ENCODE measurements at places on chromosomes 5 and 9.
A peak's percentile ranks its signal among the peaks of the same experiment; 100 is the strongest.

GRCh38 chr5:167861129-167861927 is 430.1 kb upstream of the WWC1 start:
- no peak for DNase-seq

DNA sequence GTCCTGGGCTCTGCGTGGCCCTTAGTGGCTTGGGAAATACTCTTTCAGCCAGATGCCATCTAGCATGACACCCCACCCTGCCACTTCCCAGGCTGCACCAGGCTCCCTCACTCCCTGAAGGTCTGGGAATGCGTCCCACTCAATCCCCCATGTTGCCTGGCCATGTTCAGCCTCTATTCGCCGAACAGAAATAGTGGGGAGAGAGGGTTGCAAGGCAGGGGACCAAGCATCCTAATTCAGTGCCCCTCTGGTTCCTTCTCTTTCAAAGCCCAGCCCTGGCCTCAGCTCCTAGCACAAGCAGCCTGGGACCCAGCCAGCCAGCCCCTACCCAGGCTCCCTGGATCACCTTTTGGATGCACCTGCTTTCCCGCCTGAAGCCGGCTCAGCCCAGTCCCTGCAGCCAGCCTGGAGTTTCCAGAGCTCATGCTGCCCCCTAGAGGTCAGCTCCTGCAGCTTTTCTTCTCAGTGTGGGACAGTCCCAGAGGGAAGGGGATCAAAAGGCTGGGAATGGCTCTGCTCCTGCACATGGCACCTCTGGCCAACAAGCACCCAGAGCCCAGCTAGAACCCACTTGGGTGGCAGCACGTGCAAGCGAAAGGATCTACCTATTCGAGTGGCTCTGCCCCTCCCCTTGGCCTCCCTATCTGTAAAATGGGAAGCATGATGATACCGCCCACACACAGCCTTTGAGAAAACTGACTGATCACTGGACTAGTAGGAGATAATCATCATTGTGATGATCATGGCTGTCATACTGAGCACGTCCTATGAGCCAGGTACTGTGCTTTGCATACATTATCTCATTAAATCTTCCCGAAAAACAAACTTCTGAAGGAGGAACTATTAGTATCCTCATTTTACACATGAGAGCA is 48.7 kb upstream of the C5orf58 start:
- DNase-seq, result peak; percentile 59

DNA sequence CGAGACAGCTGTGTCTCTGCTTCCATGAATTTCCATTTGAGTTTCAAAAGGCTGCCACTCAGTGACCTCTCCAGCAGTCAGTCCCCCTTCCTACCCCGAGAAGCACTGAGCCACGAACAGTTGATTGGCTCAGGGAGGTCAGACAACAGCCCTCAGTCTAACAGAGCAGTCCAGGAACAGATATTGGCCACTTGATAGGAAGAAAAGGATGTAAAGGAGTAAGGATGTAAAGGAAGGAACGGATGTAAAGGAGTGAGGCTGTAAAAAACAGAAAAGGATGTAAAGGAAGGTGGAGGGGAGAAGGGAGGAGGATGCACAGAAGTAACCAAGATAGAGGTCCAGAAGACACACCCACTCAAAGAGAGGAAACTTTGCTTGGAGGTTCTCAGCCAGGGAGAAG is 3.2 kb upstream of the NR4A3 start:
- DNase-seq, result no peak

- no peak for DNase-seq
Observed at GRCh38 chr5:126004636-126005035, 418.6 kb upstream of the GRAMD2B start.

DNA sequence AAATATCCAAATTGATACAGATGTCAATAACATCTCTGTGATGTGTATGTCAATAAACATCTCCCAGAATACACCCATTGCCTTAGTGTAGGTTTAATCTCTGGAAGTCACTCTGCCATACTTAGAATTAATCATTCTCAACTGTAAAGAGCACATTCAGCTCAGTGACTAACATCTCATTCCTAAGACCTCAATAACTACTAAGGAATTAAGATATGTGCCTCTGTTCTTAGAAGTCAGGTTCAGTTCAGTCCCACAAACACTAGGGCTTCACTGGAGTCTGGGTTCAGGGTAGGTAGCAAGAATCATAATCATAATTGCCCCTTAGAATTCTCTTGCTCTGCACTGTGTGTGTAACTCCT is 31.7 kb downstream of the UGCG start:
- no peak for DNase-seq

- no peak for DNase-seq
Observed at GRCh38 chr5:144156767-144157171, 13.7 kb downstream of the YIPF5 start.

DNA sequence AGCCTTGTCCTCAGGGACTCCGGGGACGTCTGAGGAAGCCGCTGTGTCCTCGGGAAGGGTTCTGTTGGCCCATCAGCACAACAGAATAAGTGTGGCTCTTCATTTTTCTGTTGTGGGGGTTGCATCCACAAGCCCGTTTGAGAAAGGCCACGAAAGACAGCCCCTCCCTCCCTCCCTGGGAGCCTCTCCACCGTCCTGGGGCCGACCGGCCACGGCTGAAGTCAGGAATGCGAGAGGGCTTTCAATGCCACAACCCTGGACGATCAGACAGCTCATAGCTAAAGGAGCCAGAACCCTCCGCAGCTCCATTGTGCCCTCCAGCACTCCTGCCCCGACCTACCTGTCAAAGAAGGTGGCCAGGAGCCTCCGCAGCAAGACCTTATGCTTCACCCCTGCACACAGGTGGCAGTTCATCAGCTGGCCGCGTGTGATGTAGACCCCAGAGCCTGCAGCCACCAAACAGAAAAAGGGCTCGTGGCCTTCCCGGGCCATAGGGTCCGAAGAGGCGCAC is 52.4 kb upstream of the UBAC1 start:
- no peak for DNase-seq

DNA sequence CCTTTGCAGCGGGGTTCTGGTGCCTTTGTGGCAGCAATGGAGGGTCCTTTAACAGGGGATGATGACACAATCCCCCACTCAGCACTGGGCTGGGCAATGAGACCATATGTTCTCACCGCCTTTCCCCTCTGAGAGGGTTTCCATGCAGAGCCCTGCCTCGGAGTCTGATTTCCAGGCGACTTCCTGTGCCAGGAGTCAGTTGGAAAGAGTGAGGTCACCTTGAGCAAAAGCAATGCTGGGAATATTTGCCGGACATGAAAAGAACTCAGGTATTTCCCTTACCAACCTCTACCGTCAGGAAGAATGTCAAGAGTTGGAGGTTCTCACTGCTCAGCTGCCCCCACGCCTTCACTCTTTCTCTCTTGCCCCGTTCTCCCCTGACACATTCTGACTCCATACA is 284.2 kb upstream of the IRX1 start:
- DNase-seq, result peak; percentile 97

- DNase-seq, result no peak
Observed at GRCh38 chr5:31413030-31413812, 118.7 kb downstream of the DROSHA start.

GRCh38 chr5:35393901-35394300 is 163.6 kb upstream of the PRLR start:
- no peak for DNase-seq

- DNase-seq, result peak; percentile 27
Observed at GRCh38 chr9:92970467-92970923, 23.2 kb downstream of the FGD3 start.

GRCh38 chr5:58077966-58078365 is 381.9 kb downstream of the PLK2 start:
- no peak for DNase-seq

DNA sequence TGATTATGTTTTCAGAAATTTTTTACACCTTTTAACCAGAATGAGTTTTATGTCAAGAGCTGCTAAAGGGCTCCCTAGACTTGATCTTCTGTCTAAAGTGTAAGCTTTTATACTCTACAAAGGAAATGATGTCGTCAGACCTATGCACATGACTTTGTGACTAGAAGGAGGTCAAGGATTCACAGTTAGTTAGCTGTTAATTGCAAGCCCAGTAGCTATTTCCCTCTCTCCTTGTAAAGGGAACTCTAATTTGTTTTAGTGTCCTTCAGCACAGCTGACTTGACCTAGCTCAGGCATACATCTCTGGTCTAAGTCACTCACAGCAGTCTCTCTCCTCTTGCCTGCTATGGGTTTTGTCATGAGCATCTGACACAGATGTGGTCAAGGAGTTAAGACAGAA is 173.5 kb upstream of the NREP start:
- no peak for DNase-seq

DNA sequence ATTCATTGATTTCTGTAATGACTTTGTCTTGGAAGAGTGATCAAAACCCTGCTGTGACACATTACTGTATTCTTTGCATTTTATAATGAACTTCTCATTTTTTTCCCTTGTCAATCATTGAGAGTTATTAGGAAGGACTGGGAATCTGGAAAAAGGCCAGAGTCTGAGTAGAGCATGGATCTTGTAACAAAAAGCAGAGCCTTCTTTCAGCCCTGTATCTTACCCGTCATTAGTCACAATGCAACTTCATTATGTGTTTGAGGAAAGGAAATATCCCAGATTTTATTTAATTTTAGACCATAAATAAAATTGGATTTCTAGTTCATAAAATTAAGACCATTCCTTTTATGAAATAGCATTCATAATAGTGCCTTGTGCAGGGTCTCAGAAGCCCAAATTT is 131.4 kb downstream of the ARHGEF28 start:
- no peak for DNase-seq

DNA sequence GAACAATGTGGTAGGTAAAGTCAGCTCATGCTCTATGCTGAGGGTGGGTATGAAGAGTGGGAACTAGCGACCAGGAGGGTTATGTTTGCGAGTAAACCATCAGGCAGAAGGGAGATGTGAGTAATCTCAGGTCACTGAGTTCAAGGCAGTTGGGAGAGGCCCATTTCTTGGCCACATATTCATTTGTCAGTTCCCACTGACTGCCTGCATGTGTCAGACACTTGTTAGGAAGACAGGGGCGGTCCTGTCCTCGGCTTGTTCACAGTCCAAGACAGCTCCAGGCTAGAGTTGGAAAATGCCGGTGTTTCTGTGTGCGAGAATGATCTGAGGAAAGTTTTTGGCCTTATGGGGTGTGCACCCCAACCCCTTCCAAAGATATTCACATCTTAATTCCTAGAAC is 48.6 kb upstream of the GDNF start:
- no peak for DNase-seq

DNA sequence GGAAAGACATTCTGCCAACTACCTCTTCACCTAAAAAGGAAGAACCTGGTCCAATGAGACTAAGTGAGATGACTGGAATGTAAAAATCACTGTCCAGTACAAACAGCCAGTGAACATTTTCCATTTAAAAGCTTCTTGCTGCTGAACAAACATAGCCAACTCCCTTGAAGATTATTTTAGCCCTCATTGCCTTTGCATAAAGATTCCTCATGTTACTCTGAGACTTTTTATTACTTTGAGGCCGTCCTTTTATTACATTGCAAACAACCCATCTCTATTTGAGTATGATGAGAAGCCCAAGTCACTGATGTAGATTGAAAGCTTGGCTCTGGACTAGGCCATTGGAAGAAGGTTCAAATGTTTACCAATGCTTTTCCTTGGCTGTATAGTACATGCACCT is 649.8 kb downstream of the CETN3 start:
- DNase-seq, result no peak

GRCh38 chr9:135186248-135187164 is 99.0 kb downstream of the OLFM1 start:
- DNase-seq, result no peak

GRCh38 chr9:85225180-85225579 is 516.6 kb downstream of the AGTPBP1 start:
- no peak for DNase-seq

DNA sequence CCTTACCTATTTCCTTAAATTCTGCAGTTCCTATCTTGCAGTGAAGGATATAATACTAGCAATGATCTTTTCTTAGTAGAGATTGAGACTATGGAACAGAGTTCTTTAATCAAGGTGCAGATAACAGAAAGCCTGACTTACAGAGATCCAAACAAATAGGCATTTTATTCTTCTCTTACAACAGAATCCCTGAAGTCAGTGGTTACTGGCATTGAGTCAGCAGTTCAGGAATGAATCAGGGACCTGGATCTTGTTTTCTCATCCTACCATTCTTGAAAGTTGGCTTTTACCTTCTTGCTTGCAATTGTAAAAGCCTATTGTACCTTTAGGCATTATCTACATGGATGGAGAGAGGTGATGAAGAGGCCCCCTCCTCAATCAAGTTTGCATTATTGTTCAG is 47.5 kb upstream of the TLE4 start:
- no peak for DNase-seq

DNA sequence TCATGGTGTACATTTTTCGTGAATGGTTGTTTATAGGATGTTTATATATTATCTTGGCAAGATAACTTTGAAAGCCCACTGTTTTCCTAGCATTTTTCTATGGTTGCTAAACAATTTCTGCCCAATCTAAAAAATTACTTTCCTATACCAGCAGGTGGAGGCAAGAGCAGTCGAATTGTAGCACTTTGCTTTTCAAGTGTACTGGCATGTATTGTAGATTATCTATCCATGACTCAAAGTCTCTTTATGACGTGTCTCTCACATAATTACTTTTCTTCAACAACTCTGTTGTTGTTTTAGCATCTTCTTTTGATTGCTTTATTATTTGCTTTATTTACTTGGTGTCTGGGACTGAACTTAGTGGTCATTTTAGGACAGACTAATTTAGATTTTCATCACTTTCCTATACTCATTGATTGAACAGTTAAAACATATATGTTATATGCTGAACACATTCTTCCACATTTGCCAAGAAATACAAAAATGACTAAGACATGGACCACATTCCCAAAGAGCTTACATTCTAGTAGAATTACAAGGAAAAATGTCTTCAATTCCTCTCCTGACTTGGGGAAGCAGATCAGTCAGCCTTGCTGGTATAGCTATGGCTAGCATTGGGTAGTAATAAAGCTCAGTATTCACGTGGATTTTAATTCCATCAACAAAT is 20.7 kb downstream of the NLN start:
- peak; percentile 51 for DNase-seq

GRCh38 chr5:55033568-55033967 is 9.5 kb downstream of the GZMK start:
- DNase-seq, result no peak

- no peak for DNase-seq
Observed at GRCh38 chr5:38678076-38678475, 121.6 kb upstream of the LIFR start.

GRCh38 chr5:10539687-10539998 is 24.2 kb upstream of the ANKRD33B start:
- no peak for DNase-seq

DNA sequence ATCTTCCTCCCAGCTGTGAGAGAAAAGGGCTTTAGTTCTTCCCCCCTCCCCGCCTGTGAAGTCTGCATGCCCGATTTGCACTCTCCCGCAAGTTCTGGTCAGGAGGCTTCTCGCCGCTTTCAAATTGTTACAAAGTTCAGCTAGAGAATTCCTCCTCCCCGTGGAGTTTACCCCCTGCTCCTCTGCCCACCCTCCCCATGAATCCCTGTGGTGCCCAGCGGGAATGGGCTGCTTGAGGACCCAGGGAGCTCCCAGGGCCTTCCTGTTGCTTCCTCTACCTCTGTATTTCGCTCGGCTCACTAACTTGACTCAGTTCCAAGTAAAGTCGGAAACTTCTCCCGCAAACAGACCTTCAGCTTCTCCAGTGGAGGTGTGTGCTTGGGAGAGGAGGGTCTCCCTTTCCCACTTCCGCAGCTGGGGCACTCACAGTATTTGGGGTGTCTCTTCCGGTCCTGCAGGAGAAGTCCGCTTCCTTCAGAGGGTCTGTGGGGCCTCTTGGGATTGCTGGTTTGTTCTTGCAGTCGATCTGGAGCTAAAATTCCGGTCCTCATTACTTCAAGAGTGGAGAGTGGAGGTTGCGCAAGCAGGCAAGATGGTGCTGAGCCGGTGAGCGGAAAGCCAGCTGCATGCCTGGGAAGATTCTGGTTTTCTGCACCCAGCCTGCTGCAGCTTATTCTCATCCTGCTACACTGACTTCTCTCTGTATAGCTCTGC is 97.8 kb downstream of the ADAMTS12 start:
- DNase-seq, result no peak
